CD4-positive, alpha-beta T cell treated with Interleukin-4 for 4 hours (primary cell): ENCODE measurements at places on chromosomes 2 and 18.

GRCh38 chr2:173401716-173402326 lies 47.1 kb downstream of the CDCA7 start:
- no peak for DNase-seq

DNA sequence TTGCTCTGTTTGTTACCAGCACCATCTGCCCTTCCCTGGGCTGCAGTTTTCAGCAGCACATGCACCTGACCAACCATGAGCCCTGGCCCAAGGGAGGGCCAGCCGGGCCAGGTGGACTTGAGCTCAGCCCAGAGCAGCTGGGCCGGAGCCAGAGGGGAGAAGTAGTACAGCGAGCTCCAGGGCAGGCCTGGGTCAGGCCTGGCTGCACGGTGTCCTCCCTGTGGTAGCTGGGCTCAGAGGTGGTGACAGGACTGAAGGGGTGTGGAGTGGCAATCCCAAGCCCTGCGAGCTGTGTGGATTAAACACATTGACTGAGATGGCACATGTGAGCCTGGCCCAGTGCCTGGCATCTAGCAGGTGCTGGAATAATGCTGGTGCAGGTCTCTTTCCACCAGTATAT lies 222.2 kb downstream of the GLI2 start:
- no peak for DNase-seq

DNA sequence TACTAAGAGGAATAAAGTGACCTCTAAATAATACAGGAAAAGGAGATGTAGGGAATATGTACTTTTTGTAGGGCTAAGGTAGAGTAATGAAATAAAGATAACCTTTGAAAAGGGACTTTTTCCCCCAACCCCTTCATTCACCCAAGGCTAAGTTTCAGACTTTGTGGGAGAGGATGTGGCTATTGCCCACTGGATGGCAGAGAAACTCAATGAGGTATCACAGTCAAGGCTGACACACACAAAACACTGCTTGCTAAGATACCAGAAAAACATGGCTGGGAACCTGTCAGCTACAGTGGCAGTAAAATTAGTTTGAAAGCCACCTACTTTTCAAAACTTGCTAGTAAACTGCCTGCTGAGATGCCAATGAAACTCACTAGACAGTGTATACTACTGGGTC lies 158.8 kb upstream of the WDSUB1 start:
- DNase-seq, result no peak

GRCh38 chr2:149766339-149766738 lies 178.8 kb upstream of the MMADHC start:
- DNase-seq, result no peak

DNA sequence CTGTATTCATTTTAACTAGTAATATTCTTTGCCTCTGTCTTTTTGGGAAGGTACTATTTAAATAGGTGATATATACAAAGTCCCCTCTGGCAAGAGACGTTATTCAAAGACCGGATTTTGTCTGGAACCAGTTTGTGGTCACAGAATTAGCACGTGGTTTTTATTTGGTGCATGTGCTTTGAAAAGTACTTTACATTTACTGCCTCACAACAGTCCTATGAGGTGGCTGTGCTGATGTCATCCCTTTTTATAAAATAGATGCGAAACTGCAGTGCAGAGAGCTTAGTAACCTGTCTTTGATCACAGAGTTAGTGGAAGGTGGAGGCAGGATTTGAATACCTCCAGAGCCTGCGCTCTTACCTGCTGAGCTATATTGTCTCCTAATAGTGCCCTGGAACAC lies 4.0 kb downstream of the LPIN1 start:
- peak; percentile 88 for DNase-seq

DNA sequence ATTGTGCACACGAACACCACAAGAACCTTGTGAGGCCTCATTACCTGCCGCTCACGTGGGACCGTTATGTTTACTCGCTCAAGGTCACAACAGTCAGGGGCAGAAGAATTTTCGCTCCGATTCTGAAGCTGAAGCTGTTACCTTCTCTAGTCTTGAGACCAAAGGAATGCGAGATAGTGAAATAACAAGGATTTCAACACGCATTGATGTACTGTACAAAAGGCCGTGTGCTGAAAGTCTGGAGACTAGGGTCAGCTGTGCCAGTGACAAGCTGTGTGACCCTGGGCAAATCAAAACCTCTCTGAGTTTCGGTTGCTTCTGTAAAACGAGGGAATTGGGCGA lies 583 bp downstream of the NEMP2 start:
- DNase-seq, result peak; percentile 65

DNA sequence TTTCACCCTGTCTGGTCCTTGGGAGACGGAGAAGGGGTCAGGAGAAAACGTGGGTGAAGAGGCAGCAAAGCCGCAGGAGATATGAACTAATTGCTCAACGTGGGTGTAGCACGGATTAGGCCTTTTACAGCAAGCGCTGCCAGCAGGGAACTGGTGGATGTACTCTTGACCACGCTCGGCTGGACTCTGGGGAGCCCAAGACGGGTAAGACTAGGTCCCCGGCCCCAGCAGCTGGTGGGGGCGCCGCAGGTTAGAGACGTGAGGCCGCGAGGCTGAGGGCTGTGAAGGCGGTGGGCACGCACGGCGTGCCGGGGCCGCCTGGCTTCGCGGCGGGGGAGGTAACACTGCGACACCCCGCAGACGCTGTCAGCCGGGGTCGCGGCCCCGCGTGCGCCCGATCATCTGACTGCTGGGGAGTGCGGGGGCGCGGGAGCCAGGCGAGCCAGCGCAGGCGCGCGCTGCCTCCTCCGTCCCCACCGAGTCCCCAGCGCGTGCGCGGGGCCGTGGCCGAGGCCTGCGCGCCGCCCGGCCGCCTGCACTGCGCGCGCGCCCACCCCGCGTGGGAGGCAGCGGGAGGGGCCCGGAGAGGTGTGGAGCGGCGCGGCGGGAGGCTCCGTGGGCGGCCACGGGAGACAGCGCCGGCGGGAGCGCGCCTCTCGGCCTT lies at the start of gene CLIP4:
Gene CLIP4, plus strand, starts transcription at position 470 of the 664 bp plus-strand sequence. CDS start 5,974 bp downstream, outside the sequence.
- DNase-seq, result peak; percentile 55
